ENCODE measurements at places on chromosomes 4 and X.

DNA sequence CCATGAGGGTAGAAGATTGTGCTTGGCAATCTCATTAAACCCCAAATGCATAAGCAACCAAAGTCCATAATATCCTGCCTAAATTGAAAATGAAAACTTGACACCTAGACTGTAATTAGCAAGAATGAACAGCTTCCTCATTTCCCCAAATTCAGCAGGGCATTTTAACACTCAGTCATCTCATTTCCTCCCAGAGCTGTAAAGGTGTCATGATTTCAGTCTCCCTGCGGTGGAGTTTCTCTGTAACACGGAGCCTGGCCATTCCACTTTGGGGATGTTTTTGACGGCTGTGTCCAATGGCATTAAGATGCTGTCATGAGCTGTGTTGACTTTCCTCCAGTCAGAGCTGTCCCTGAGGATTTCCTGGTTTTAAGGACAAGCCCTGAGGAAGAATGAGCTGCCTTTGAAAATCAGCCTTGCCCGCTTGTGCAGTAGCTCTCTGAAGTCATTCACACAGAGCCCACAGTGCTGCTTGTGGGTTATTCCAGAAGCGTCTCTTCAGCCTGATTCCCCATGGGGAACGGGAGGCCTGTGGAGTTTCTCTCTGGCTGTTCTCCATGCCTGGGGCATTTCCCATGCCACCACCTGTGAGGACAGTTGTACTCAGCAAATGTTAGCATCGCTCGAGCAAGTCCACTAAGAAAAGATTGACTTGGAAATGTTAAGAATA, 187.0 kb downstream of the MID1 start:
- no peak for DNase-seq

DNA sequence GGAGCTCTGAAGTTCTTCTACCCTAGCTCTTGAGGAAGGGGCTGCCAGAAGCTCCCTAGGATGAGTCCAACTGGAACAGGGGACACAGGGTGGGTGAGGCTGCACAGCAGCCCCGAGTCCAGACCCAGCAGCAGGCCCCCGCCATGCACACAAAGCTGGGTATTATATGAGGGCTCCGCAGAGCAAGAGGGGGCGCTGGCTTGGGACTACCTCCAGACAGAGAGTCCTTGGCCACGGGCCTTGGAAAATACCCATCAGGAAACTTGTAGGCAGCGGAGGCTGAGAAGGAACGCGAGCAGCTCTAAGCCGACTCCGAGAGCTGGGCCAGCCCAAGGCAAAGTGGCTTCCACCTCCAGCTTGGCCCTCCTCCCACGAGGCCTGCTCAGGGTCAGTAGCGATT, 8.1 kb downstream of the HCFC1 start:
- no peak for DNase-seq

- DNase-seq: no peak
These were observed 40.4 kb upstream of the PDHA1 start for GRCh38 chrX:19303256-19303880.

DNA sequence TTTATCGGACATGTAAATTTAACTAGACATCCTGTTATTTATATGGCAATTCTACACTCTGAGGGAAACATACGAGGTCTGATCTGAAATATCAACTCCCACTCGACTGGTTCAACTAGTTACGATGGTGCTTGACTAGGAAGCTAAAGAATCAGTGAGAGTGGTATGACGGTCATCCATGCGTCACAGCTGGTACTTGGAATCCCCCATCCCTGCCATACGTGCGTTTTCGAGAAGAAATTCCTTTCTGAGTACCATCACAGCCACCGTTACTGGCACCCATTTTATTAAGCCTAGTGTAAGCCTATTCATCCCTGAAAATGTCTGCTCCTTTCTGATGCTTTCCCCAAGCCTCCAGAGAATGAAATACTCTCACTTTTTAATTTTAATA, 695 bp upstream of the PIGA start:
- no peak for DNase-seq

GRCh38 chr4:40140196-40140595, 56.6 kb upstream of the RHOH start:
- no peak for DNase-seq

- no peak for DNase-seq
These were observed 246.3 kb downstream of the PPP3CA start for GRCh38 chr4:101101072-101101471.

DNA sequence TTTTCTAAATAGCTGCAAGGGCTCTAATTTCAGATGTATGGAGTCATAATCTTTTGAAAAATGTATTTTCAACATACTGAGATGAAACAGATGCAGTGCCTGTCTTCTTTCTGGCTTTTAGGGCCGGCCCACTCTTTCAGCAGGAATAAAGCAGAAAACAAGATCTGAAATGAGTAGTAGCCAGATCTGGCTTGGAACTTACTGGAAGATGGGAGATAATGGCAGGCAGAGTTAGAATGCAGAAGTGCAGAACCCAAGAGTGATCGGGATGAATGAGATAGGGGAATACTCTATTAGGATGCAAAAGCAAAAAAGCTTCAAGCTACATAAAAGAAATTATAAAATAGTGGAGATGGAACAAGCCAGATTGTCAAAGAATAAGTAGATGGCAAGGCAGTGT, 1.4 kb upstream of the FAM120C start:
- no peak for DNase-seq

DNA sequence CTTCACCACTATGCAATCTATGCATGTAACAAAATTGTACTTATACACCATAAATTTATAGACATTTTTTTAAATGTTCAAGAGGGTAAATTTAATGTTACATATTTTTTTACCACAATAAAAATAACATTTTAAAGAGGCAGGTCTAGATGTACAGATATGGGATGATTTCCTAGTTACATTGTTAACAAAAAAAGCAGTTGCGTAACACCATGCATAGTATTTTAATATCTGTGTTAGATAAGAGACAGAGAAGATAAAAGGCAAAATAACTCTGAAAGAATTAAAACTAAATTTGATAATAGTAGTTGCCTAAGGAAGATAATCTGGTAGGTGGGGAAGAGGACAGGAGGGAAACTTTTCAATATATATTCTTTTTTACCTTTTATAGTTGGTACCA, 9.1 kb upstream of the ATRX start:
- DNase-seq: no peak

DNA sequence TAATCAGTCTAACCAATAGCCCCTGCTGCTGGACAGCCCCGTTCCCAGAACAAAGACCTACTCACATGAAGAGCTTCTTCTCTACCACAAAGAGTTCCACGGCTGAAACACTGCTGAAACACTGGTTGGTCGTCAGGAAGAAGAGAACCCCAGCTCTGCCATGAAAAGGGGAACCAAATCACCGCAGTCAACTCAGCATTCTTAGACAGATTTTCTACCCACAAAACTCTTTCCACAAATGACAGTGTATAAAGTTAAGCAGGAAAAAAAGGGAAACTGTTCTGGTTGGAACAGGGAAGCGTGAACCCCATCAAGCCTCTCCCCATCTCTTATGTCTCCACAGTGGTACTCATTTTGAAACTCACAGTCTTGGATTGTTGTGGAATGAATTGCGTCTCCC, 57.3 kb downstream of the ABCG2 start:
- DNase-seq: no peak

DNA sequence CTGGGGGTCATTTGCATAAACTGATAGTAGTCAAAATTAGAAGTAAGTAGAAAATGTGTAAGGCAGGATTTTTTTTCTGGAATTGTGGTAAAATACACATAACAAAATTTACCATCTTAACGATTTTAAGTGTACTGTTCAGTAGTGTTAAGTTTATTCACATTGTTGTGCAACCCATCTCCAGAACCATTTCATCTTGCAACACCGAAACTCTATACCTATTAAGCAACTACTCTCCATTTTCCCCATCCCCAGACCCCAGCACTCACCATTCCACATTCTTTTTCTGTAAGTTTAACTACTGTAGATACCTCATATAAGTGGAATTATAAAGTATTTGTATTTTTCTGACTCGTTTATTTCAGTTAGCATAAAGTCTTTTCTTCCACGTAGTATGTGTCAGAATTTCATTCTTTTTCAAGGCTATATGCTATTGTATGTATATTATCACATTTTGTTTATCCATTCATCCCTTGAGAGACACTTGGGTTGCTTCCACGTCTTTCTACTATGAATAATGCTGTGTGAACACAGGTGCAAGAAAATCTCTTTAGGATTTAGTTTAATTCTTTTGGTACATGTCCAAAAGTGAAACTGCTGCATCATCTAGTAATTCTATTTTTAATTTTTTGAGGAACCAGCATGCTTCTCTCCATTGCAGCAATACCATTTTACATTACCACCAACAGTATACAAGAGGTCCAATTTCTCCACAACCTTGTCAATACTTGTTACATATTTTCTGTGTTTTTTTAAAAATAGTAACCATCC, 39.1 kb upstream of the NSUN7 start:
- DNase-seq: no peak

DNA sequence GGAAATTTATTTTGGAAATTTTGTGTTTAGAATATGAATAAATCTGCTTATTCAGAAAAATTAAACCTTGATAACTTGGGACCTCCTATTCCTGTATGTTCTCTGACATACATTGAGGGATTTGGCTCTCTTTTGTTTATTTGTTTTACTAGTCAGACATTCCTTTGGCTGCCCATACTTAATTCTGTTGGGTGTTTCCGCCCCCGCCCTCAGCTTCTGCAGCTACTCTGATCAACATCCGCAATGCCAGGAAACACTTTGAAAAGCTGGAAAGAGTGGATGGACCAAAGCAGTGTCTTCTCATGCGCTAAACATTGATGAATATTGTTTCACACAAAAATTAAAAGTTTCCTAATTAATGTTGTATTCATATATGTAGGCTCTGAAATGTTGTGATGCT, 40.5 kb downstream of the RRAGB start:
- DNase-seq: no peak

Measured in esophagus muscularis mucosa (tissue), 4 donors.